Stimulated activated CD4-positive, alpha-beta T cell treated with anti-CD3 and anti-CD28 coated beads, Interleukin-1b, Interleukin-23, amount 100 ng/mL, for 1 hour (primary cell): ENCODE measurements at places on chromosomes 11 and 22.

GRCh38 chr11:131077340-131077739, 161.1 kb upstream of the SNX19 start:
- no peak for DNase-seq

- no peak for DNase-seq
Observed at GRCh38 chr11:44475114-44475686, 90.3 kb upstream of the CD82 start.

DNA sequence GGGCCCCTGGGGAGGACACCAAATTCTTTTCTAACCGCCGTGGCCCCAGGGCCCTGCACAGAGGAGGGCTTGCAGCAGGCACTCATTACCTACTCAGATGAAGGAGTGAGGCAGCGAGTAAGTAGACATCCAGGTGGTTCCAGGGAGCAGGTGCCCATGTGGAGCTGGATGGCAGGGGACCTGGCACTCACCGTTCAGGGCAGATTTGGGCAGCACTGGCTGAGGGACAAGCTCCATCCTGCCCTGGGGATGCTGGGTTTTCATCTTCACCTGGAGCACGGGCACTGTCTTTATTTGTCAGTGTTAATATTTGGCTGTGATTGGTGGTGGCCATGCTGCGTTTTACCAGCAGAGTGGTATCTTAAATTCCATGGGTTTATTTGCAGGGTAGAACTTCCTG, 1182.7 kb downstream of the BRD1 start:
- no peak for DNase-seq

- peak; percentile 24 for DNase-seq
Observed at GRCh38 chr11:3920148-3920852, 64.8 kb downstream of the STIM1 start.

DNA sequence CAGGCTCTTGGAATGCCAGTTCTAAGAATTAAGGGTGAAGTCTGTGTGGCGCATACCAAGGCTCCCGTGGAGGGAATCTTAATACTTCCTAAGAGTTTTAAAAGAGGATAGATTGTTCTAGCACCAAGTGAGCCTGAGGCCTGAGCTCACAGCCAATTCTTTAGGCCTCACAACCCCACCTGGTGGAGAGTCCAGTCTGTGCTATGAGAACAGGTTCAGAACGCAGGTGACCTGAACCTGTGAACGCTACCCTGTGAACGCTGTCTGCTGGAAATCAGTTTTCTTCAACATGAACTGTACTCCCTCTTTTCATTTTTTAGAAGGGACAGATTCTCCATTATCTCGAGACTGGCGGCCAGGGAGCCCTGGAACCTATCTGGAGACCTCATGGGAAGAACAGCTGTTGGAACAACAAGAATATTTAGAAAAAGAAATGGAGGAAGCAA, 43.2 kb upstream of the DLAT start:
- peak; percentile 24 for DNase-seq

DNA sequence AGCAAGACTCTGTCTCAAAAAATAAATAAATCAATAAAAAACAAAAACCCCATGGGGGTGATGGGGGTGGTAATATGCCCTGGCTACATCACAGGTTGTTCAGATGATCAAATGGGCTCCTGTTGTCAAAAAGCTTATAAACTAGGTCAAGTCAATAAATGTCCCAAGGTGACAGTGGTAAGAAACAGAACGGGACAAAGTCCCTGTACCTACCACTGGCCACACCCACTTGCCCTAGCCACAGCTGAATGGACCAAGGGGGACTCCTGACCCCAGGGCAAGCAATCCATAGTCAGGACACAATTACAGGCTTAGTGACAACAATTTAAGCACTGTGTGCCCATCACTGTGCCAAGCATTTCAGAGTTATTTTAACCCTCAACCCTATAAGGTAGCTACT, 6.0 kb downstream of the NAGA start:
- no peak for DNase-seq

- DNase-seq = no peak
Observed at GRCh38 chr11:82826526-82826925, 73.7 kb downstream of the PRCP start.

DNA sequence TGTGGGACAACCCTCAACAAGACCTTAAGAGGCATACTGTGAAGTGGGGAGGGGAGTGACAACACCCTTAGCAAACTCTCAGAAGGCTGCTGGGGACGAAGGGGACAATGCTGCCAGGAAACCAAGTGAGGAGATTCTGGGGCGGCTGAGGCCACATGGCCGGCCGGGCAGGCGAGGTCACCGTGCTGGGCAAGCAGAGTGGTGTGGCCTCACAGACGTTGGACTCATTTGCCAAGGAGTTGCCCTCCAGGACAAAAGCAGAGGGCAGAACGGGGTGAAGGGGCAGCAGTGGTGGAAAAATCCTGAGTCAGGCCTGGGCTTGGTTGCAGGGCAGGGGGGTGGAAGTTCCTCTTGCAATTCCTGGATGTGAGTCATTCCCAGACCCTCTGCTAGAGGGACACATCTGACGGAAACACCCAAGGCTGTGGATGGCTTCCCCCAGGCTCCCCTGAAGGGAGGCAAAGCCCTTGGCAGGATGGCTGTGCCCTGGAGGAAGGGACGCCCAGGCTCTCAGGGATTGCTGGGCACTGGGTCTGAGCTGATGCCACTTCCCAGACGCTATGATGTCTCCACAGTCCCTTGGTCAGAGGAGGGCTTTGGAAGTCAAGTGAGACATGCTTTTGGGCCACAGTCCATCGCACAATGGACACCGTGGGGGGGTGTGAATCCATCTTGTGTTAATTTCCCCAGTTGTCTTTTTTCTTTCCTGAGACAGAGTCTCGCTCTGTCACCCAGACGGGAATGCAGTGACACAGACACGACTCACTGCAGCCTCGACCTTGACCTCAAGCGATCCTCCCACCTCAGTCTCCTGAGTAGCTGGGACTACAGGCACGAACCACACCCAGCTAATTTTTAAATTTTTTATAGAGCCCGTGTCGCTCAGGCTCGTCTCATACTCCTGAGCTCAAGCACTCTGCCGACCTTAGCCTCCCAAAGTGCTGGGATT, 16.2 kb upstream of the SHANK3 start:
- no peak for DNase-seq

GRCh38 chr11:110454609-110455008, 24.9 kb downstream of the FDX1 start:
- no peak for DNase-seq

- DNase-seq = peak; percentile 10
Observed at GRCh38 chr11:61752117-61752924, at the start of gene MYRF. MYRF (plus strand) TSS chr11:61752636; CDS start chr11:61752745, 109 bp downstream.

- DNase-seq = no peak
Observed at GRCh38 chr11:133414506-133414905, 117.8 kb downstream of the OPCML start.

- no peak for DNase-seq
Observed at GRCh38 chr22:41777749-41778425, 22.6 kb upstream of the CCDC134 start.

GRCh38 chr11:15594607-15595006, 479.9 kb downstream of the INSC start:
- no peak for DNase-seq

GRCh38 chr22:35409783-35410662, 10.1 kb downstream of the MCM5 start:
- no peak for DNase-seq

DNA sequence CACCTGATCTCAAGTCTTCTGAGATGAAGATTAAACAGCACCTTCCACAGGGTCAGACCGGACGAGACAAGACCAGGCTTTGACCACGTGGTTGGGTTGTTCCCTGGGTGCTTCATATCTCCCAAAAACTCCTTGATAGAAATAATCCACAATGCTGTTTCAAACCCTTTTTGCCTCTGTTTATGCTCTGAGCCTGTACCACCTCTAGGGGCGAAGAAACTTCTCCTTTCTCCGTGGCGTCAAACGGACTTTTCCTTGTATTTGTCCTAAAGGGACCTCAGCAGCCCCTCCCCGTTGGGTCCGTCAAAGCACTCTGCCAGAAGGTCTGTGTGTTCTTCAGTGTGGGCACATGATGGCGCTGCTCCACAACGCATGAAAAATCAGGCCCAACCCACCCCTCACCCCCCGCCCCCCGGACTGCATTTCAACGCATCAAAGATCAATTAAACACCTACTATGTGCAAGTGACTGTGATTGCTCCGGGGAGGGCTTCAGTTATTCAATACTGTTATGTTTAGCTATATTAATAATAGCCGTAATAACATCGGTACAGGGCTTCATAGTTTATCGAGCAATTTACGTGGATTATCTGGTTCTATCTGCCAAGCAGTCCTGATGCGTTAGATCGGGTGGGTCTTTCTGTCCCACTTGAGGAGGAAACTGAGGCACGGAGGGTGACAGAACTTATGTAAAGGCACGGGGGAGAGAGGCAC, 17.3 kb upstream of the EIF3D start:
- no peak for DNase-seq

- no peak for DNase-seq
Observed at GRCh38 chr11:115377882-115378296, 126.3 kb downstream of the CADM1 start.

GRCh38 chr11:47448566-47449427, at the start of gene RAPSN:
RAPSN (minus strand) TSS chr11:47449136; CDS start chr11:47448964, 172 bp downstream.
- DNase-seq = no peak

DNA sequence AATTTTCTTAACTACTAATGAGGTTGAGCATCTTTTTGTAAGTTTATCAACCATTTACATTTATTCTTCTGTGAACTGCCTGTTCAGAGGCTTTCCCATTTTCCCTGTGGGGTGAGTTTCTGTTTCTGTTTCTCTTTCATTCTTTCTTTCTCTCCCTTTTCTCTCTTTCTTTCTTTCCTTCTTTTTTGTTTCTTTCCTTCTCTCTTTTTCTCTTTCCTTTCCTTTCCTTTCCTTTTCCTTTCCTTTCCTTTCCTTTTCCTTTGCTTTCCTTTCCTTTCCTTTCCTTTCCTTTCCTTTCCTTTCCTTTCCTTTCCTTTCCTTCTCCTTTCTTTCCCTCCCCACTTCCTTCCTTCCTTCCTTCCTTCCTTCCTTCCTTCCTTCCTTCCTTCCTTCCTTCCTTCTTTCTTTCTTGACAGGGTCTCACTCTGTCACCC, 8.0 kb upstream of the ZBED5 start:
- DNase-seq = no peak

- DNase-seq = no peak
Observed at GRCh38 chr11:117145393-117145761, 1.3 kb downstream of the PAFAH1B2 start.

DNA sequence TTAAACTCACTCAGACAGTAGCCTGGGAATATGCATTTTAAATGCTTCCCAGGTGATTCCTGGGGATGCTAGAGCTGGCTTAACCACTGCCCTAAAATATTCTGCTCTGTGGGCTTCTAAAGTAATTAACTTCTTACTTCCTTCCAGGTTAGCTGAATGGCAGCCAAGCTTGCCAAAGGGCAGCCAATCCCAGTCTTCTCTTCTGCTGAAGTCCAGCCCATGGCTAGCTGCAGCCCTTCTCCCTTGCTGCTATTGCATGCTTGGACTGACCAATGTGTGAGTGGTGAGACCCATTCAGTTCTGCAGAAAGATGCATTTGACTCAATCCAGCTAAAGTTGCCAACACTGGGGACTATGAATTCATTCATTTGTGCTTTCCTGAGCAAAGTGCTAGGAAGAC, 411.9 kb downstream of the SOX6 start:
- DNase-seq = no peak

- DNase-seq = no peak
Observed at GRCh38 chr11:66815646-66816045, 27.6 kb upstream of the RCE1 start.

DNA sequence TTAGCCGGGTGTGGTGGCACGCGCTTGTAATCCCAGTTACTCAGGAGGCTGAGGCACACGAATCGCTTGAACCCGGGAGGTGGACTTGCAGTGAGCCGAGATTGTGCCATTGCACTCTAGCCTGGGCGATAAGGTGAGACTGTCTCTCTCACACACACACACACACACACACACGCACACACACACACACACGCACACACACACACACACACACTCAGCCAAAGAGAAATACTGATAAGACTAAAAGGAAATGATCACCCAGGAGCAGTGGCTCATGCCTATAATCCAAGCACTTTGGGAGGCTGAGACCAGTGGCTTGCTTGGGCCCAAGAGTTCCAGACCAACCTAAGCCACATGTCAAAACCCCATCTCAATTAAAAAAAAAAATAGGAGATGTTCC, 20.8 kb downstream of the HSPA8 start:
- no peak for DNase-seq

DNA sequence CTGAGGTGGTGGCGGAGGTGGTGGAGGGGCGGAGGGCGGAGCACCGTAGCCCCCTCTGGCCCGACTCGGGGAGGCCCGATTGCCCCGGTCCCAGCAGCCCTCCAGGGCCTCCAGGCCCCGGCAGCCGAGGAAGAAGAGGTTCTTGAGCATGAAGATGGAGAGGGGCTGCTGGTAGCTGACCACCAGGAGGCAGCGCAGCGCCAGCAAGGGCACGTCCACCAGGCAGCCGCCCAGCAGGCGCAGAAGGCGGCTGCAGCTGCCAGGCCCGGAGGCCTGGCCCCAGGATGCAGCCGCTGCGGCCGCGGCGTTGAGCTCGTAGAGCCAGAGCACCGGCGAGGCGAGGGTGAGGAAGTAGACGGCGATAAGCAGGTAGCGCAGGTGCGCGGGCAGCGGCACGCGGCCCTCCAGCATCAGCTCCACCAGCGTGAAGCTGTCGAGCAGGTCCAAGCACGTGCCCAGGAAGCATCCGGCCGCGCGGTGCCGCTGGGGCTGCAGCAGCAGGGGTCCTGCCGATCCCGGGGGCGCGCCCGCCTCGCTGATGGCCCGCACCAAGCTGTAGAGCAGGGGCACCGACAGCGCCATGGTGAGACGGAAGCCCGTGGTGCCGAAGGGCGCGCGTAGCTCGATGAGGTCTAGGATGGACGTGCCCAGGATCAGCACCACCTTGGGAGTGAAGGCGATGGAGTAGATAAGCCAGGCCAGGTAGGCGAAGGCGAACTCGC, 1.5 kb downstream of the TMEM121B start:
- DNase-seq = no peak

DNA sequence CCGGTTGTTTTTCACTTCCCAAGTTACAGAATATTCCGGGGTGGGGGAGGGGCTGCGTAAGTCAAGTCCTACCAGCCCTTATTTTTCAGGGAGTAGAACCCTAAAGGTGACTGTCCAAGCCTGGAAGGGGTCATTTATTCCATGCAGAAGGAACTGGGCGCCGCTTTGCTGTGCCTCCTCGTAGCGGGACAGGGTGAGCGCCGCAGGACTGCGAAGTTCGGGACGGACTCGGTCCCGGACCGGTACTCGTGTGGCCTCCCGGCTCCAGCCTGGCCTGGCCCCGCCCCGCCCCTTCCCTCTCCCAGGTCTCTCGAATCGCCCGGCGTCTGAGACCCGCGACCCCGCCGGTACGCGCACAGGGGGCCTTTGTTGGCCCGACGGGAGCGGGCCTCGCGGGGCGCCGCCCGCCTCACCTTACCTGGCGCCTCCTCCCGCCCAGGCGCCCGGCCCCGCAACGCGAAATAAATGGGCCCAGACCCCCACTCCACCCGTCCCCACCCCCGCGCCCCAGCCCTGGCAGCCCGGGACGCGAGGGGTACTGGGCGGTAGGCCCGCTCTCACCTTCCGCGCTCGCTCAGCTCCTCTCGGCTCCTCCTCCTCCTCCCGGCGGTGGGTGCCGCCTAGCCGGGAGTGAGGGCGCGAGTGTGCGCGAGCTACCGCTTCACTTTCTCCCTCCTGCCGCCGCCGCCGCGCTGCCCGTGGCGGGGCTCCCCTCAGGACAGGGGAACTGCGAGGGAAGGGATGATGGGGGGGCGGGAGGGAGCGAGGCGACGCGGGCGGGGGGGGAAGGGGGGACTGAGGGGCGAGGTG, 698 bp downstream of the PAK1 start:
- DNase-seq = peak; percentile 11
